ENCODE measurements at places on chromosomes 2 and 18.

- DNase-seq = no peak
Measured at GRCh38 chr2:217279140-217279539, 419.3 kb upstream of the TNP1 start.

GRCh38 chr2:66753257-66753656, 318.3 kb downstream of the MEIS1 start:
- no peak for DNase-seq

- no peak for DNase-seq
Measured at GRCh38 chr2:116879650-116880160, 934.8 kb upstream of the DDX18 start.

GRCh38 chr18:70030728-70031127, 83.1 kb upstream of the CD226 start:
- no peak for DNase-seq

- DNase-seq = no peak
Measured at GRCh38 chr2:105243961-105244360, 2.4 kb downstream of the GPR45 start.

DNA sequence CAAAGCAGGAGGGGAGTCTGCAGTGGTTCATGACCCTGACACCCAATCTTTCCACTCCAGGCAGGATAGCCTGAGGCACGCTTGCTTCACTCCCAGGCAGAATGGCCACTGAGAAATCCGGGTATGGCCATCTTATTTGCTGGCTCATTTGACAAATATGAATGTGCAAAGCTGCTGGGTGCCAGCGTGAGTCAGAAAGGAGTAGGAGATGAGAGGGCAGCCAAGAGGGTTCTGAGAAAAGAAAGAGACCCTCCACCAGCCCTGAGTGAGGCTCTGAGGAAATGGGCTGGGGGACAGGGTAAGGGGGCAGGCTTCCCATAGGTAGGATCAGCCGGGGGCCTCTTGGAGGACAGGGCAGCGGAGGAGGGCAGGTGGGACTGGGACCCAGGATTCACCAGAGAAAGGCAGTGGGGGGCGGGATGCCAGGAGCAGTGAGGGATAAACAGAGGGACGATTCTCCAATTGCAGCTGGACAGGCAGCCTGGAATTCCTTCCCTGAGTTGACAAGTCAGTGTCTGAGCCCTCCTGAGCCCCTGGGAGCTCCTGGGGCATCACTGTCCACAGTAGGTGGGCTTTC, 15.2 kb downstream of the RAMP1 start:
- no peak for DNase-seq

GRCh38 chr18:75654851-75655751, 227.6 kb upstream of the SMIM21 start:
- no peak for DNase-seq

- no peak for DNase-seq
Measured at GRCh38 chr18:48393170-48393569, 16.0 kb downstream of the ZBTB7C start.

DNA sequence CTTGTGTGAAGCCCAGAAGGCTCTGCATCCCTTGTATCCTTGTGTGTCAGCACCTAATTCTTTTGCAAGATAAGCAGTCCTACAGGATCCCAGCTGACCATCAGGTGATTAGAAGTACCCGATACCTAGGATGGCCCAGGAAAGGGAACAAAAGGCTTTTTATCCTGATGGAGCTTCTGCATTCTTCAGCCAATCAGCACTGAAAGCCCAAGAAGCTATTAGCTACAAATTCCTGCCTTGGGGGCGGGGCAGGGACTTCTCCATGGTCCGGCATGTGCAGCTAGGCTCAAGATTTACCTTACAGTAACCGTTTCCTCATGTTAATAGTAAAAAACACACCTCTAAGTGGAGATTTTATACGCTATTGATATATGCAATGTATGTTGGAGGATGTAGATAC, 264.6 kb upstream of the THUMPD2 start:
- no peak for DNase-seq

- no peak for DNase-seq
Measured at GRCh38 chr2:6692056-6692455, 173.7 kb downstream of the CMPK2 start.

DNA sequence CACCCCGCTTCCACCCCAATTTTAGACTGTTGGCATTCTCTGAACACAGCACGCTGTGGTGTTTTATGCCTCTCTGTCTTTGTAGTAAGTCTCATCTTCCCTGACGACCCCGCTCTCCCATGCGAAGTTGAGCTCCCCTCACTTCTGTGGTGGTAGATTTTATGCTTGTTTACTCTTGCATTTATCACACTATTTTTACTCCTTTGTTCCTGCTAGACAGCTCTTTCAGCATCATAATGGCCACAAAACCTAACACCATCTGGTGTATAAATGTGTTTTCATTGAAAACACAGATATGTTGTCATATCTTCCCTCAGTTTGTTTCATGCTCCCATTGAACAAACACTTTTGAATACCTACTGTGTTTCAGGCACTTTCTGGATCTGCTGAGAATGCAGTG, 57.1 kb downstream of the PKP4 start:
- no peak for DNase-seq

GRCh38 chr2:158686210-158686691, 108.9 kb upstream of the DAPL1 start:
- DNase-seq = no peak

DNA sequence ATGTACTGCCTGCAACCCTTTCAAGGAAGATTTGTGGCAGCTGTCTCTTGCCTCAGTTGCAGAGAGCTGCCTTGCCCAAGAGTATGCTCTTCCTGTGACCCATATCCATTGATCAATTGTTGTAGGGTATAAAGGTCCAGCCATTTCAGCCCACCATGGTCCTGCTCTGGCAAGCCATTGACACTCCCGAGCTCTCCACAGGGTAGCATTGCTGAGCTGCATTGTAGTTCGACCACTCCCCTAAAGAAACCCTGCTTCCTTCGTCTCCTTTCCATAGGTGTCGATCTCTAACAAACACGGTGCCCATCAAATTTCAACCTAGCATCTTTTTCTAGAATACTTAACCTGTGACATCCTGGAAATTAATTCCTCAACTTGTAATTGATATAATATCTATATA, 104.9 kb upstream of the NDUFV2 start:
- no peak for DNase-seq

GRCh38 chr2:217713395-217714286, 289.2 kb downstream of the TNS1 start:
- DNase-seq = no peak

DNA sequence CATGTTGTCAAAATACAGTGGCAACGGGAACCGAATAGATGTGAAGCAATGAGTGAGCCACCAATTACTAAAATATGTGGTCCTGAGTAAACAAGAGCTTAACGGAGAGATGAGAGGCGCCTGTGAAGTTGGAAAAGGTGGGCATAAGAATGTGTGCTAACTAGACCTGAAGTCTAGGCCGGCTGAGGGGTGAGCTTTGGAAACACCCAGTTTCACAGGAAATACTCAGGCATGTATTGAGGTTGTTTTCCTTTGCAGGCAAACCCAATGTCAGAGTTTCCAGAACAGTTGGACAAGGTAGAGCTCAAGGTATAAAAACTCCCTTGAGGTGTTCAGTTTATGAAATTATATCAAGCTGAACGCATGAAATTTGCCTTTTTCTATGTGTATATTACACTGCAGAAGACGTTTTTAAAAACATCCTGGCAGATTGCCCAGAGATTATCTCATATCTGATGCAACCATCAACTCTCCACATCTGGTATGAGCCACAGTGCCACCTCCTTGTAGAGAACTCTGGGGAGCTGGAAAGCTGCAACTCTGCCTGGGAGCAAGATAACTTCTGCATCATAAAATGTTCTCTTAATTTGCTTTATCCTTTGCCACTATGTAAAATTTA, 3.9 kb upstream of the WDSUB1 start:
- peak; percentile 82 for DNase-seq

GRCh38 chr2:43041661-43042360, 184.6 kb downstream of the ZFP36L2 start:
- DNase-seq = peak; percentile 79

DNA sequence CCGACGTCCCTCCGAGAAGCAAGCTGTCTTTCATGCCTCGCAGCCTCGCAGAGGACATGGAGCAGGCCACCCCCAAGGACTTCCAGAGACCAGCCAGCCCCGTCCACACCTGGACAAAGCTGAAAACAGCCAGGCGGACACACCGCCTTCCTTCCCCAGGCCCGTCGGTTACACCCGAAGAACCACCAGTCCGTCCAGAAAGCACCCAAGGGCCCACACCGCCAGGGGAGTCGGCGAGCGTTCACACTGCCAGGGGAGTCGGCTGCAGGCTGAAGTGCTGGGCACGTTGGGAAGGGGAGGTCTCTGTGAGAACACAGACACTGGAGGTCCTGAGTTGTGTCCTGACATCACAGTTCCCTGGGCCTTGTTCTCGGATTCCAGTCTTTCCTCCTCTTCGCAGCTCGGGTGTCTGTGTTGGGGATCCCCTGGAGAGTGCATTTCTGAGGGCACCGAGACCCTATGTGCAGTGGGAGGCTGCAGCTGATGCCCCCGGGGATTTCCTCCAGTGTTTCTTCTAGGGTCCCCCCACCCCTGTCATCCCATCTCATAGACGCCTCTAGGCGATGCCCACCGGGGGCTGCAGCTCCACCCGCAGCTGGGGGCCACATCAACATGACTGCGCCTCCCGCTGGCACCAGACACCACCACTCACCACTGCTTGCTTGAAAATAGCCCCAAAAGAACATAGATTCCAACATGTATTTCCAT, 344.4 kb upstream of the SALL3 start:
- no peak for DNase-seq

DNA sequence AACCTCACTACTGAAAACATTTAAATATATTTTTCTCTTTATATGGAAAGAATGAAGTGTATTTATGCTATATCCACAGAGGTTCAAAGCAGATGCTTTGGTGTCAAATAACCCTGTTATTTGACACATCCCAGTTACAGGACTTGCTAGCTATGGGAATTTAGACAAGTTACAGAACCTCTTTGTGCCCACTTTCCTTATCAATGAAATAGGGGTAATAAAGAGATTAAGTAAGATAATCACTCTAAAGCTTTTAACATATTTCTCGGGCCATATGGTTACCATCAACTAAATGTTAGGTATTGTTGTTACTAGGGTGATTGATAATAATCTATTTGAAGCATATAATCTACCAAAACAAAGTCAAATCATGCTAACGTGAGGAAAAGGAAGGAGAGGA, 1660.6 kb upstream of the NXPH2 start:
- DNase-seq = no peak

- peak; percentile 43 for DNase-seq
Measured at GRCh38 chr2:192544371-192544955, 349.7 kb upstream of the TMEFF2 start.

GRCh38 chr2:215973954-215974699, 39.2 kb downstream of the MREG start:
- no peak for DNase-seq

GRCh38 chr18:2223849-2224248, 347.5 kb downstream of the METTL4 start:
- DNase-seq = peak; percentile 26

DNA sequence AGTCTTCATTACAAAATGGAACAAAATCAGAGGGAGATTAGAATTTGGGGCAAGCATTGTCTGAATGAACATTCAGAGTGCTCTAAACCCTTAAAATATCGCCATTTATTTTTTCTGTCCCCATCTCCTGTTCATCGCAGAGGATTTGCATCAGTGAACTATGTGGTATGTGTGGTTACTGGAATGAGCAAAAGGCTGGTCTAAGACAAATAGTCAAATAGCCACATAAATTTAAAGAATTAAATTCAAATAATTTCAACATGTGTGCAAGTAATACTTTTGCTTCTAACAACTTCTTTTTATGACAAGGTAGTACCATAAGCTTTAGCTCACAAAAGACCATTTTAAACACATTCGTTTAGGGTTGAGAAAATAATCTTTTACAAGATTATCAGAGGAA, 82.6 kb upstream of the ST8SIA3 start:
- DNase-seq = no peak

GRCh38 chr2:105925390-105925789, 180.7 kb downstream of the NCK2 start:
- DNase-seq = no peak

GRCh38 chr2:234446404-234447076, 50.3 kb downstream of the ARL4C start:
- no peak for DNase-seq

DNA sequence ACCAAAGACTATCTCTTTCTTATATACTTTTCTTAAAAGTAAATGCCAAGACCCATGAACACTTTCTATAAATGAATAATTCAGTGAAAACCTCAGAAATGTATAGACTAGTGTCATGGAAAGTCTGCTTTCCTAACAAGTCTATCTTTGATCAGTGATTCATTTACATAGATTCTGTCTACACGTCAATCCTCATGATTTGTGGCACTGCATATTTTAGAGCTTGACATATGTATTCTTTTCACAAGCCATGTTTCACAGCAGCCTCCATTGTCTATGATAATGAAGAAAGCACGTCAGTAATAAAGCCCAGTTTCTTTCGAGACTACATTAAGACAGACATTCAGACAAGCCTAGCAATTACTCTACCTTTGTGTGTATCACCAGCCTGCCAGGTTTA, 486.6 kb downstream of the IRS1 start:
- DNase-seq = no peak

- DNase-seq = no peak
Measured at GRCh38 chr2:106566050-106566449, 78.9 kb downstream of the CD8B2 start.

GRCh38 chr18:13256444-13257305, 38.1 kb downstream of the LDLRAD4 start:
- no peak for DNase-seq

DNA sequence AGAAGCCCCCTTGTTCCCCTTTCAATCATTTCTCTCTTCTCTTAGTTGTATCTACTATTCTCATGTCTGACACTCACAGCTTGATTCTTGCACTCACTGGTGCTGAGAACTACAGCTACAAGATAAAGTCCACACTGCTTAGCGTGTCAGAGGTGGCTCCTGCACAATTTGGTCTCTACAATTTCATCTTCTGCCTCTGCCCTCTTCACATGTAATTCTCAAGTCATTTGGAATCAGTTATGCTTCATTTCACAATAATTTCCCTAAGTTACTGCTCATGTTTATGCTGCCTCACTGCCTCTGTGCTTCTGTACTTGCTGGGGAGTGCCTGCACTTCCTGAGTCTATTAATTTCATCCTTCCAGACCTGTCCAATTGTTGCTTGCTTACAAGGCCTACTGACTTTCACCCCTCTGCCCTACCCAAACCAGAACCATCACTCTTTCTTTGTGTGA, 11.6 kb upstream of the NAB1 start:
- DNase-seq = peak; percentile 32

DNA sequence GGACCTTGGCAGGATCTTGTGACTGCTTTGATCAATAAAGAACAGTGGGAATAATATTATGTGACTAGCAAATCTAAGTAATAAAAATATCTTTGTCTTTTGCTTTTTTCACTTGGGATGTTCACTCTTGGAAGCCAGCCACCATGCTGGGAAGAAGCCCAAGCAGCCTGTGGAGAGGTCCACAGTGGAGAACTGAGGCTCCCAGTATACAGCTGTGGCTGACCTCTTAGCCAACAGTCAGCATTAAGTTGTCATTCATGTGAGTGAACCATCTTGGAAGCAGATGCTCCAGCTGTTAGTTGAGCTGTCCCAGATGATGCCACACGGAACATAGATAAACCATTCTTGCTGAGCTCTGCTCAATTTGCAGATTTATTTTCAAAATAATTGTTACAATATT, 160.0 kb downstream of the OSR1 start:
- DNase-seq = no peak
